ENCODE measurements at places on chromosomes 1 and 21.

GRCh38 chr1:228108742-228109072, 392 bp downstream of the MRPL55 start:
- DNase-seq, result no peak

DNA sequence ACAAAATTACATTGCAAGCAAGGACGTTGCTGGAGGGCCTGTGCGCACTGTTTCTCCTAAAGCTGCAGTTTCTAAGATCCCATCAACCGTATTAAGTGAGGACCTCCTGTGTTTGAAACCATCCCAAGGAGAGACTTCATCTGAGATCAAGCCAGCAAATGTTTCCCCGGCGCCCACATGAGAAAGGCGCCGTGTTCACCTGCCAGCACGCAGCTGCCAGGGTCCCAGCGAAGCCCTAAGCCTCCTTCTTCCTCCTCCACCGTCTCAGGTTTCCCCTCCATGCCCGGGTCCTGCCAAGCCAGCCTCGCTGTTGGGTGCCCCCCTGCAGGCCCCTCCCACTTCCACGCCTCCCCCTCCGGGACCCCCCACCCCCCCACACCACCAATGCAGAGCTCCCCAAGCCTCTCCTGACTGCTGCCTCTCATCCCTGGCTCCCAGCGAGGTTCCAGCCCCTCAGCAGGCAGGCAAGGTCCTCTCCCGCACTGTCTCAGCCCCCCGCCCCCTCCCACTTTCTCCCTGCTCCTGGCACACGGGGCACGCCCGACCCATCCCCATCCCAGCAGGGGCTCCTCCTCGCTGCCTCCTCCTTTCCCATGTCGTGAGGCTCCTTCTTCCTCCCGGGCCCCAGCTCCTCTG, 8.6 kb upstream of the TFF1 start:
- no peak for DNase-seq

GRCh38 chr21:43654806-43655489, 4.3 kb downstream of the HSF2BP start:
- DNase-seq, result no peak

- no peak for DNase-seq
These were observed 1.0 kb downstream of the ANKRD65 start for GRCh38 chr1:1419813-1420653.

DNA sequence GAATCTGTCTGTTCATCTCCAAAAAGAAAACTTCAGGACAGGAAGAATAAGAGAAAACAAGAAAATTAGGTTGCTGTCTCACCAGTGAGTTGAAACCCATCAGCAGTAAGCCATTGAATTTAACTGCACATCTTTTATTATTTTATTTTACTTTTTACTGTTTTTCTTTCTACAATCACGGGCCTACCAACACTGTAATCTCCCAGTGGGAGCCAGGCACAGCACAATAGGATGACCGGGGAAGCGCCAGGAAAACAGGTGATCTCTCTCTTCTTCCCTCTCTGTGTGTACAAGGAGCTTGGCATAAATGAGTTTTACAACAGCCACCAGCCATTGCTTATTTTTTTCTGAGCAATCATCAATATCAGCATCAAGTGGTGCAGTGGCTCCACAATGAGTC, 113.1 kb upstream of the ESRRG start:
- no peak for DNase-seq

GRCh38 chr1:64182207-64182606, 21.2 kb upstream of the UBE2U start:
- no peak for DNase-seq

GRCh38 chr1:159917533-159918351, 7.6 kb downstream of the TAGLN2 start:
- DNase-seq, result no peak
